ENCODE measurements at places on chromosomes 1 and 21.
A peak's percentile ranks its signal among the peaks of the same experiment; 100 is the strongest.

GRCh38 chr1:38173848-38174247 lies 127.3 kb upstream of the POU3F1 start:
- DNase-seq: no peak

GRCh38 chr1:200921571-200922110 lies 26.9 kb downstream of the INAVA start:
- no peak for DNase-seq

GRCh38 chr21:32477424-32477745 lies 64.9 kb downstream of the EVA1C start:
- no peak for DNase-seq

DNA sequence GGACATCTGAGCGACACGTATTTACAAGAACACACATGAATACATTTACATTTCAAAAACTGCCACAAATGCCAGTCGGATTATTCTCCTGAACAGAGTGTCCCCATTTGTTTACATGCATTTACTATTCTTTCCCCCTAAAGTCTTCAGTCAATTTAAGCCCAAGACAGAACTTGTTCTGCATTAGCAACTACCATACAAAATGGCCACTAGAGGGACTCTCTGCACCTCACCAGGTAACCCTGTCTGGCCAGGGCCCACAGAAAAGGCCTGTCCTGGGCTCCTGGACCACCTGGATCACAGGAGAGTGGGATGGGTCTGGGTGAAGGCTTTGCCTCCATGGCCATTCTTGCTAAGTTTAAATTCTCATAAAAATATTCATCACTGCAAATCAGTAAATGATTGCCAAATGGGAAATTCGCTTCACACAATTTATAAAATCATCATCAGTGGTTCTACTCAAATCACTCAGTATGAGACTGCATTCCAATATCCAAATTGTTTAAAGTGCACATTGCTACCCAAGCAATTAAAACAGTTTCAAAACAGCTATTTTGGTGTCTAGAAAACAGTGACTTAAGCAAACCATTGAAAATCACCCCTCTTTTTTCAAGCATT lies 12.5 kb upstream of the GUCA2A start:
- peak; percentile 52 for DNase-seq

- no peak for DNase-seq
Measured at GRCh38 chr1:176799327-176799726, 336.4 kb downstream of the PAPPA2 start.

Data from common myeloid progenitor, CD34-positive (primary cell).